CMK (cell line): ENCODE measurements at places on chromosomes 5 and 9.

GRCh38 chr9:89185980-89186379 is 7.4 kb upstream of the SHC3 start:
- no peak for DNase-seq

DNA sequence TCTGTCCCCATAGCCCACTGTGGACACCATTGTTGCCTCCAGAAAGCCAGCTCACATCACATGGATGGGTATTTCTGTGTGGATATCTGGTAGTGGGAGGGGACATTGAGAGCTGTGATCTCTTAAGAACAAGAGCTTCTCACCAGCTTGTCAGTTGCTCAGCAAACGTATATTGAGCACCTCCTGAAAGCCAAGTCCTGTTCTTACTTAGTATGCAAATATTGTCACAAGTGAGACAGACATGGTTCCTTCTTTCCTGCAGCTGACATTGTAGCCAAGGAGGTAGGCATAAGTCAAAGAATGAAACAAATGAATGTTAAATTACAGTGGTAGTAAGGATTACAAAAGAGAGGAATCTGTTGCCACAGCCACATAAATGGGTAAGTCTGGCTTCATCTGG is 3.8 kb downstream of the TCOF1 start:
- no peak for DNase-seq

GRCh38 chr9:93827545-93828330 is 127.4 kb downstream of the BARX1 start:
- no peak for DNase-seq

GRCh38 chr5:77174526-77174925 is 36.0 kb upstream of the PDE8B start:
- DNase-seq: no peak

GRCh38 chr9:104794070-104794469 is 30.1 kb downstream of the NIPSNAP3B start:
- no peak for DNase-seq

DNA sequence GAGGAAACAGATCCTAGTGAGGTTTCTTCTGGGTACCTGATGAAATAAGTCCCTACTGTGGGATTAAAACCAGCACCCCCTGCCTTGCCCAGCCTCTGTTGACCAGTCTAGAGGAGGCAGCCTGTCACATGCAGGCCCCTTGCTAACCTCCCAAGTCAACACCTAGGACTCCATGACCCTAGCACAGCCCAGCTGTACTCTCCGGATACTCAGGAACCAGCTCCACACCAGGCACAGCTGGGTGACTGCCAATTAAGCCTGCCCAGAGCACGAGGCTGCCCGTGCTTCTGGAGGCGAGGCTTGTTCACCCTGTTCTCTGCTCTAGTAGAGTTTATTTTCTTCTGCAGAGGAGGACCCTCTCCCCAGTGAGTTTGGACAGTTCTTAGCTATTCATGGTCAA is 92.5 kb downstream of the SNX24 start:
- DNase-seq: no peak

DNA sequence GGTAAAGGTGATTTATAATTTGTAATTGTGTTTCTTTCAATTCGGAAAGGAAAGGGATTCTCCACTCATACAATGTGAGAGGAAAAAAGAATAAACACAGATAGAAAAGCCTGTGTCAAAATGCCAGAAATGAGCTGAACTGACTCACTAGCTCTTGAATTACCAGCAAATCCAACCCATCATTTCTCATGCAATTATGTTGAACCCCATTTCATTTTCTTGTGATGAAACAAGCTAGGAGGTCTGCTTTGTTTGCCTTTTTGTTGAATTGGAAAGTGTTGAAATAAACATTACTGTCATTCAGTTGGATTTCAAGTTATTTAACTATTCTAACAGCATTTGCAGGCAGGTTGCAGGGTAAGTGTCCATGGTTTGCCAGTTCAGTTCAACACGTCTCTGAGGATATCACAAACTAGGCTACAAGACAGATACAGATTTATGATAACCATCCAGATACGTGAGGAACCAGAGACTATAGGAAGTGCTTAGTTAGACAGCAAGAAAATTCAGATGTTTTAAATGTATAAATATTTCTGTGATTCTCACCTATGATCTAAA is 547.2 kb downstream of the MAT2B start:
- DNase-seq: no peak

DNA sequence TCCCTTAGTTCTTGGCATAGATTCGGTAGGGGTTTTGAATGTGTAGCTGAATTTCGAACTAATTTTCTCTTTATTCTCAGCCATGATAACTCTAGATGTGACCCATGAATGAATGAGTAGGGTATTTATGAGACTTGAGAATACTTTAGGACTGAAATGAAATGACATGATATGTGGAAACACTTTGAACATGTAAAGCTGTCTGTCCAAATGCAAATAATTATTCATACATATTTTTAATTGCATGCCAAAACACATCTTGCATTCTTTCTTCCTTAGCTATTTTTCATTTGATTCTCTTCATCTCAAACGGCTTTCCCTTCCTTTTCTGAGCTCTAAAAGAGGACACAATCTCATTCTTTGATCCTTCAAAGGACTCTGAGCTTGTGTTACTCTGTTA is 3.4 kb downstream of the NNT start:
- DNase-seq: no peak

DNA sequence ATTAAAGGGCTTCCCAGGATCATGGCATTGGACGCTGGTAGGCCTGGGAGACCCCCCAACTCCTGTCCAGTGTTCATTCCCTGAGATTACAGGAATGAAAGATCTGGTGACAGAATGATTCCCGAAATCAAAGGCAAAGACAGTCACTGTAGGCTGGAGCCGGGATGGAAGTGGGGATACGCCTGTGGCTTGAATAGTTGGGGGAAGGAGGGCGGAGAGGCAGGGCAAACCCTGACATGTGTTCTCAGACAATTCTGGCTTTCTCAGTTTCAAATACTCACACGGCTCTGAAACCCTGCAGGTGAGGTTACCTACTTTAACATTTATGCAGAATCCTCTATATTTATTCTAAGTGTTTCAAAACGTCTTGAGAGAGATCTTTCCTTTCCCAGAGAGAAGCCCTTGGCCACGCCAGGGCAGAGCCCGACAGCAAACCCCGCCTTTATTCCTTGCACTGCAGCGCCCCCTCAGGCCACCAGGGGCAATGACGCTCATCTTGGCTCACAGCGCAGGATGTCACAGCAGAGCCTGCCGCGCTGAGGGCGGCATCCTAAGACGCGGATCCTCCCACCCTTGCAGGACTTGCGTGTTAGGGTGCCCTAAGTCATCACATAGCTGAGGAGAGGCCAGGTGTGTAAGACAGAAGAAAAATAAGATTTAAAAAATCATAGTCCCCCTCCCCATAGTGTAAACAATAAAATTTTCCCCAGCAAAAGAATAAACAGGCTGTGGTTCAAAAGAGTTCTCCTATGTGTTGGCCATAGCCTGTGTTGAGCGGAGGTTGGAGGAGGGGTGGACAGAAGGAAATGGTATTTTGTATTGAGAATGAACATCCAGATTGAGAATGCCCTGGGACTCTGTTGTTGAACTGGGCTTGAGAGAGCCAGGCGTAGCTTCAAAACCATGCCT is 284.5 kb downstream of the NTRK2 start:
- DNase-seq: peak; percentile 3

DNA sequence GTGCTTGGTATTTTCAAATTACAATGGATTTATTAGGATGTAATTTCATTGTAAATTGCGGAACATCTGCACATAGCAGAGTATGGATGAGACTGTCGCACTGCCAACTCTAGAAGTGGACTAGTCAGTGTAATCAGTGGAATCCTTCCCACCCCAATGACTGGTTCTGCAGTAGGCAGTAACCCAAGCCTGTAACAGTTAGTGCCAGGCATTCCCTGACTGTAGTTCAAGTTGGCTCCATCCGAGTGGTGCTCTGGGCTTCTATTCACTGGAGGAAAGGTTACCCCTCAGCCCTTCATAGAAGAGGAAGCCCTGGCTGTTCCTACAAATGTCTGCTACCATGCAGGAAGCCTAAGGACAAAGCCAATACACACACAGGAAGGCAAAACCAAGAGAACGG is 23.2 kb downstream of the AK3 start:
- DNase-seq: no peak

DNA sequence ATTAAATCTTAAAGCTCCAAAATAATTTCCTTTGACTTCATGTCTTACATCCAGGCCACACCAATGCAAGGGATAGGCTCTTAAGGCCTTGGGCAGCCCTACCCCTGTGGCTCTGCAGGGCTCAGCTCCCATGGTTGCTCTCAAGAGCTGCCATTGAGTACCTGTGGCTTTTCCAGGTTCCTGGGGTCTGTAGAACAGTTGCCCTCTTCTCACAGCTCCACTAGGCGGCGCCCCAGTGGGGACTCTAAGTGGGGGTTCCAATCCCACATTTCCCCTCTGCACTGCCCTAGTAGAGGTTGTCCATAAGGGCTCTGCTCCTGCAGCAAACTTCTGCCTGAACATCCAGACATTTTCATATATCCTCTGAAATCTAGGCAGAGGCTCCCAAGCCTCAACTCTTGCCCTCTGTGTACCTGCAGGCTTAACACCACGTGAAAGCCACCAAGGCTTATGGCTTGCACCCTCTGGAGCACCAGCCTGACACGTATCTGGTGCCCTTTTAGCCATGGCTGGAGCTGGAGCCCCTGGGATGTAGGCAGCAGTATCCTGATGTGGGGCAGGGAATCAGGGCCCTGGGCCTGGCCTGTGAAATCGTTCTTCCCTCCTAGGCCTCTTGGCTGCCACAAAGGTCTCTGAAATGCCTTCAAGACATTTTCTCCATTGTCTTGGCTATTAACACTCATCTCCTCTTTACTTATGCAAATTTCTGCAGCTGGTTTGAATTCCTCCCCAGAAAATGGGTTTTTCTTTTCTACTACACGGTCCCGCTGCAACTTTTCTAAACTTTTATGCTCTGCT is 185.1 kb downstream of the SMARCA2 start:
- DNase-seq: no peak

GRCh38 chr5:95923918-95924544 is 37.6 kb downstream of the ELL2 start:
- no peak for DNase-seq

- no peak for DNase-seq
Observed at GRCh38 chr5:80764786-80765185, 110.0 kb upstream of the DHFR start.

GRCh38 chr5:143874312-143874711 is 62.4 kb downstream of the HMHB1 start:
- DNase-seq: no peak

DNA sequence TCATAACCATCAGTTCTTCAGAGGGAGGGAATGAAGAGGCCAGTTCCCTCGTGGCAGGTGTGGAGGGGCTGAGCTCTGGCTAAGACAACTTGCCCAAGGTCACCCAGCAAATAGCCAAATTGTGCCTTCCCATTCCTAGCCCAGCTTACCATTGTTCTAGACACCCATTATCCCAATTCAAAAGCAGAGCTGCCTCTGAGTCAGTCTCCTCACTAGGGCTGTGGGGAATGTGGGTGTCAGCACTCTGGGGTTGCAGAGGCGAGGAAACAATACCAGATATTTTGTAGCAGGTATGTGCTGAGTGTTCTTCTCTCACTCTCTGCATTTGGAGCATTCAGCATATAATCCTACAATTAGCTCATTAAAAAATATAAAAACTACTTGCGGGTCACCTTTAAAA is 270.8 kb downstream of the PSAT1 start:
- no peak for DNase-seq

GRCh38 chr5:66315784-66316183 is 171.7 kb downstream of the SREK1 start:
- DNase-seq: no peak

- DNase-seq: no peak
Observed at GRCh38 chr5:171571663-171572062, 152.2 kb downstream of the FGF18 start.

DNA sequence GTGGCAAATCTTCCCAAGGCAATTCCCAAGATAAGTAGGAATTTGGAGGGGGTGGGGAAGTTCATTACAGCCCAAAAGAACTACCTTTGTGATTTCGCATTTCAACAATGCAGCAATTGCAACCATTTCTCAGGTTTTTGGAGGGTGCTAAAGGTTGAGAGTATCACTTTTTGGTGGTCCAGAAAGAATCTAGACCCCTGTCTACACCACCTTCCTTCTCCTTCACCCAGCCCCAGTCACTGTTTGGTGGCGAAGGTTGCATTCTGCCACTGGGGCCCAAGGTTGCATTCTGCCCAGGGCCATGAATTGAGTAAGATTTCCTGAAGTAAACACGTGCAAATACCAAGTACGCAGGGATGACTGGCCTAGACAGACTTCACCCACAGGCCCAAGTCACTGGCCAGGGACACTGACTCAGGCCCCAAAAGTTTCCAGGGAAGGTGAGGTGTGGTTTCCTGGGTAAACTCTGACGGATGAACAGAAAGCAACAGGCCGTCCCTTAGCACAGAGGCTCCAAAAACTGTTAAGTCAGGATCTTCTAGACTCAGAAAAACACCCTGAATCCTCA is 5.7 kb downstream of the PDE6A start:
- no peak for DNase-seq

- DNase-seq: no peak
Observed at GRCh38 chr9:125812403-125812802, 65.2 kb downstream of the PBX3 start.

DNA sequence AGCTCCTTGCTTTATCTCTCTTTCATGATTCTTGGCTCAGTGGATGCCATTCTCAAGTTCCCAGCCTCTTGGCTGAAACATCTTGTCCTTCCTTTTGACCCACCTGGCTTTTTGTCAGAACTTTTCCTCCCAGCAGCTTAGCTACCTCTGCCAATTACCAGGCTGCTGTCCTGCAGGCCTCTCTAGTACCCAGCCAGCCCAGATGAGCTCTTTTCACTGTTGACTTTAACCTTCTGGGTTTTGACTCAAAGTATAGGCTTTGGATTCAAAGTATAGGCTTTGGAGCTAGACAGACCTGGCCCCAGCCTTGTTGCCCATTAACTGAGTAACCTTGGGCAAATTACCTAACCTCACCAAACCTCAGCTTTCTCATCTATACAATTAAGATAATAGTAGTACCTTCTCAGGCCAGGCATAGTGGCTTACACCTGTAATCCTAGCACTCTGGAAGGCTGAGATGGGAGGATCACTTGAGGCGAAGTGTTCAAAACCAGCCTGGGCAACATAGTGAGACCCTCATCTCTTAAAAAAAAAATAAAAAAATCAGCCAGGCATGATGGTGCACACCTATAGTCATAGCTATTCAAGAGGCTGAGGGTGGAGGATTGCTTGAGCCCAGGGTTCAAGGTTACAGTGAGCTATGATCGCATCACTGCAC is 6.6 kb upstream of the TMEFF1 start:
- DNase-seq: no peak

DNA sequence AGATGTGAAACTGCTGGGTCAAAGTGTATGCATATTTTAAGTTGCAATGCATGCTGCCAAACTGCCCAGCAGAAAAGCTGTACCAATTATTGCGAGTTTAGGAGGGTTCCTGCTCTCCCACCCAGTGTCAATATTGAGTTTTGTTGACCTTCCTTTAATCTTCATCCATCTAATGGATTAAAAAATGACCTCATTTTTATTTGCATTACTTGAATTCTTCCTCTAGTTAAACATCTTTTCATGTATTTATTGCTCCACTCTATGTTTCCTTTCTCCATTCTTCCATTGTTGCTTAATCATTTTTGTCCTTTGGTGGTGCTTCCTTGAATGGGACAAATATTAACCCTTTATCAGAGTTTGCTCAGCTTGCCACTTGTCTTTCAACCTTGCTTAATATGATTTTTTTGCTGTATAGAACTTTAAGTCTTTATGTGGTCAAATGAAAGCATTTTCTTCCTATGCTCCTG is 32.4 kb downstream of the TLE1 start:
- DNase-seq: no peak

GRCh38 chr9:88694625-88695024 is 159.6 kb downstream of the NXNL2 start:
- DNase-seq: no peak

- DNase-seq: no peak
Observed at GRCh38 chr5:135114759-135115158, 80.7 kb upstream of the PITX1 start.
